NCI-H1092 treated with DMSO at 0.1 percent for 48 hours (cell line): ENCODE measurements at places on chromosomes 16 and 17.

GRCh38 chr16:74817851-74818250 is 43.2 kb upstream of the FA2H start:
- no peak for DNase-seq

- DNase-seq, result peak; percentile 25
These were observed 527 bp downstream of the TRAF4 start for GRCh38 chr17:28744104-28744971.

GRCh38 chr17:58680038-58680369 is 11.8 kb downstream of the TEX14 start:
- DNase-seq, result no peak

DNA sequence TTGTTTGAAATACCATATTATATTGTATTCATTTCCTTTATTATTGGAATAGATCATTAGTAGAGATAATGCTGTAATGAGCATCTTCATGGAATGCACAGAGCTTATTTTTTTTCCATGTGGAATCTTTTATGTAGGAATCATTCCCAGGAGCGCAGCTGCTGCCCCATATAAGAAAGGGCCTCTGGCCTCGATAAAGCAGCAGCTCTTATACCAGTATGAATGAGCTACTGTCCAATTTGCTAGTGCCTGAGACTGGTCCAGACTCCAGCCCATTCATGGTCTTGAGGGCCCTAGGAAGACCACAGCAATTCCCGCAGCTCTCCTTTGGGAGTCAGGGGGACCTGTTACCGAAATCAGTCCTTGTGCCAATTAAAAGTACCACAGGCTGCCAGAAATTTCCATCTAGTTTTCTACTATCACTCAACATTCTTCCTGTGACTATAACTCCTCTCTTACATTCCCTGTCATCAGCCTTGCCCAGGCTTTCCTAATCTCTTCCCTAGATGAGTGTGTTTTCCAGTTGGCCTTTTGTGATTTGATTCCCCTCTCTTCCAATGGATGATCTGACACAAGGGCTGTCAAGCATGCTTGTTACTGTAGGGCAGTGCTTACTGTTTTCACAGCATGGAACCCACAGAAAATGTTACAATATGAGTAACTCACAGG is 1.9 kb downstream of the ZNF843 start:
- no peak for DNase-seq

GRCh38 chr17:17774009-17774881 is 62.5 kb downstream of the SREBF1 start:
- no peak for DNase-seq

GRCh38 chr16:81164481-81164880 is 68.3 kb upstream of the GCSH start:
- peak; percentile 36 for DNase-seq

GRCh38 chr17:27245230-27245696 is 48.7 kb upstream of the WSB1 start:
- peak; percentile 48 for DNase-seq

GRCh38 chr16:90016339-90016950 is 2.8 kb downstream of the DBNDD1 start:
- DNase-seq, result no peak

DNA sequence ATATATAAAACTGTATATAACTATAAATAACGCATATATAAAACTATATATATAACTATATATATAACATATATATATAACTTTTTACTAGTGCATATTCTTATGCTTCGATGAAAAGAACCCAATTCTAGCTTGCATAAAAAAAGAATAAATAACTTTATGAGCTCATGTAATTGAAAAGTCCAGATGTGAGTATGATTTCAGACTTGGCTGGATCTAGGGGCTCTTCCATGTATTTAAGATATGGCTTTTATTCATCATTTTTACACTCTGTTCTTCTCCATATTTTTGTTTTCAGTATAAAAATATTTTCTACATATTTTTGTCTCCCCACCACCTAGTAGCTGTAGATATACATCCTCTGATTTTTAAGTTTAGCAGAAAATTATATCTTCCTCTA is 417.5 kb downstream of the CDH11 start:
- DNase-seq, result no peak

- DNase-seq, result no peak
These were observed 1.6 kb downstream of the SNAI3 start for GRCh38 chr16:88684569-88685155.

DNA sequence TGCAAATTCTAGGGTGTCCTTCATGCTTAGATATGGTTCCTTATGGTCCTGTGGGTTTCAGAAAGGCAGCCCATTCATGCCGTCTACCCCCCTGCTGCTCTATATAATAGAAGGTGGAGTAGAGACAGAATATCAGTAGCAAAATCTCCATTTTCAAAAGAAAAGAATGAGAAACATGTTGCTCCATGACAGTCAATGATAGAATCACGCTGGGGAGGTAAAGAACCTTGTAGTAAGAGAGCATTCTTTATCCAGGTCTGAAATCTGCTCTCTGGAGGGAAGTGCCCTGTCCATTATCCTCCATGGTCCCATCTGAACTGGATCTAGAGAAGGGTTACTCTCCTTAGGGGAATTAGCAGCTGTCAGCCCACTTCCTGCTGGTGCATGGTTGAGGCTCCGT is 272.8 kb downstream of the WWOX start:
- DNase-seq, result no peak

DNA sequence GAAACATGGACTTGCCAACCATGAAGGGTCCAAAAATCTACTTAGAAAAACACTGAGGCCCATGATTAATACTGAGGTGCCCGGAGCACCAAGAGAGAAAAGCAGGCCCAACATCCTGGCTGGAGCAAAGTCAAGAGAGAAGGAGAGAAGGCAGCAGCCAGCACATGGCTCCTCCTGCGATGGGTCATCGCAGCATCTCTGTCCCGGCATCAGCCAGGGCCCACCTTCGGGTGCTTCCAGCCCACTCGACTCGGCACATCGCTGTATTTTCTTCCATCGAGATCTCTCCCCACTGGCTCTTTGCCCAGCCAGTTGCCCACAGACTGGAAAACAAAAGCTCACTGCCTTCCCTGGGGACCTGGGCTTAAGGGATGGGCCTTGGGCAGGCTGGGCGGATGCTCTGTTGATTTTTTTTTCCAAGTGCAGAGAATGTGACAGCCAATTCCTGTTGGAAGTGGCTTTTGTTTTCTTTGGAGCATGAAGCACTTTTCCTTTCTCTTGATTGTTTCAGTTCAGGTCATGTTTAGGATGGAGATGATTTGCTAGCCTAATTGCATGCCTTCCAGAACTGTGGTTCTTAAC is 58.1 kb downstream of the CYB5B start:
- peak; percentile 94 for DNase-seq

GRCh38 chr17:80732268-80732667 is 187.6 kb downstream of the RPTOR start:
- no peak for DNase-seq

- DNase-seq, result no peak
These were observed 20.1 kb upstream of the KRT19 start for GRCh38 chr17:41547921-41548843.

- DNase-seq, result no peak
These were observed 3.9 kb downstream of the ACTG1 start for GRCh38 chr17:81508639-81509206.

- DNase-seq, result no peak
These were observed 60.7 kb downstream of the WSB1 start for GRCh38 chr17:27354491-27355081.

DNA sequence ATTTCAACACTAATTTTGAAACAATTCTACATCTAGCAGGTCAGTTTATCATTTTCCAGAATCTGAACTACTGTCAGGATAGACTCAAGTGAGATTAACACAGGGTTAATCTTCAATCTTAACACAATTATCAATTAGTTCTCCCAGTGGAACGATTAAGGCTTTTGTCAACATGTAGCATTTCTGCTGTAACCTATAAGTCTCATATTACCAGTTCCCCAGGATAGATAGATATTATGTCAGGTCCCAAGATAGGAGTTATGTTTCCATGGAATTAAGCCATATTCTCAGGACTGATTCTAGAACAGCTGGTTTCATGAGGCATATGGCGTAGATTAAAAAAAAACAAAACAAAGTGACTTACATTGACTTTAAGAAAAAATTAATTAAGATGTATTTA is 4.4 kb upstream of the FBF1 start:
- no peak for DNase-seq

DNA sequence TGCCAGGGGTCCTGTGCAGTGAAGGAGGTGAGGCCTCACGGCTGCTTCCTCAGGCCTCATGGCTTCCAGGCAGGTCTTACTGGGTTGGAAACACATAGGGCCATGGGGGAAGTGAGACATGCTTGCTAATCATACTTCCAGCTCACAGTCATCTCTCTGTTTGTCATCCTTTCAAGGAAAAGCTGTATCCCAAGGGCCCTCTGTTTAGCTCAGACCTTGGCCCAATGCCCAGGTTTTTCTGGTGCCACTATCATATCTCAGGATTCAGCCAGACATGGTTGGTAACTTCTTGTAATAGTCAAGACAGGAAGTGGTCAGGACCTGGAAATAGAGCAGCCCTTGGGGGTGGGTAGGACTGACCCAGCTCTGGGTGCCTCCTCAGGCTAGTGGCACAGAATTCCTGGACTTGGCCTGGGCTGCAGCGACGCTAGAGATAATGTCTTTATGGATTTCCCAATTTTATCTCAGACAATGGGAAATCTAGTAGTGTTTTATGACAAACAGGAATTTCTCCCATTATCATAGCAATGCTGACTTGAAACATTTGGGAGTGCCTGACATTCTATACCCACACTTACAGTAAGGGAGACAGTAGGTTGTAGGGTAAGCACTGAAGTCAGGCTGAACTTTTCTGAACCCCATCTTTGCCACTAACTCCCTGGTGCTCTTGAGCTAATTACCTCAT is 13.5 kb upstream of the ITGB3 start:
- DNase-seq, result peak; percentile 23

- no peak for DNase-seq
These were observed 1.7 kb upstream of the CBX4 start for GRCh38 chr17:79840989-79841286.

DNA sequence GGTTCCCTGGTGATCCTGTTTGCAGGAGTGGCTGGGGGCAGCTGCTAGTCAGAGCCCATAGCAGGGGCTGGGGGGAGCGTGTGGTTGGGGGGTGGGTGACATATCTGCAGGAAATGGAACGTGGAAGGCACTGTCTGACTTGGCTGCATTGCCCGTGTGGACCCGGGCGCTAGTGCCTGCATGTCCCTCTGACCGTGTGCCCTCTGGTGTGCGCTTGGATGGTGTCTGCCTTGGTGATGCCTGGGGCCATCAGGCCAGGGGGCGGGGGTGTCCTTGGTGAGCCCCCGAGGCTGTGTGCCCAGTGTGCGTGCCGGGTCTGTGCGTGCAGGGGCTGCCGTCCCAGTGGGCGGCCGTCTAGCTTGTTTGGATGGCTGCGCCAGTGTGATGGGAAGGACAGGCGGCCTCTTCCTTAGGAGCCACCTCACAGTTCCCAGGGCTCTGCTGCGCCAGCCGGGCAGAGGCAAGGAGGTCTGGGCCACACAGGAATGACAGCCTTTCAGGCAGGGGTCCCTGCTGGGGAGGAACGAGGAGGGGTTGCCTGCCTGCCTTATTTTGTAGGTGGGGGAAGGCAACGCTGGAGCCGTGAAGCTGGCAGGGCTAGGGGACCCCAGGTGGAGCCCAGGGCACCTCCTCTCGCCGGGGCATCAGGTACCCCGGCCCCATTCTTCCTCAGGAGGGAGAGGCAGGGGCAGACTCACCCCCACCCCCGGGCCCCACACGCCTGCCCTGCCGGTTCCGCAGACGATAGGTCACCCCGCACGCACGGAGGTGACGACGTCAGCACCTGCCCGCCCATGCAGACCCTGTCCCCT is 693 bp downstream of the NDRG4 start:
- peak; percentile 20 for DNase-seq

DNA sequence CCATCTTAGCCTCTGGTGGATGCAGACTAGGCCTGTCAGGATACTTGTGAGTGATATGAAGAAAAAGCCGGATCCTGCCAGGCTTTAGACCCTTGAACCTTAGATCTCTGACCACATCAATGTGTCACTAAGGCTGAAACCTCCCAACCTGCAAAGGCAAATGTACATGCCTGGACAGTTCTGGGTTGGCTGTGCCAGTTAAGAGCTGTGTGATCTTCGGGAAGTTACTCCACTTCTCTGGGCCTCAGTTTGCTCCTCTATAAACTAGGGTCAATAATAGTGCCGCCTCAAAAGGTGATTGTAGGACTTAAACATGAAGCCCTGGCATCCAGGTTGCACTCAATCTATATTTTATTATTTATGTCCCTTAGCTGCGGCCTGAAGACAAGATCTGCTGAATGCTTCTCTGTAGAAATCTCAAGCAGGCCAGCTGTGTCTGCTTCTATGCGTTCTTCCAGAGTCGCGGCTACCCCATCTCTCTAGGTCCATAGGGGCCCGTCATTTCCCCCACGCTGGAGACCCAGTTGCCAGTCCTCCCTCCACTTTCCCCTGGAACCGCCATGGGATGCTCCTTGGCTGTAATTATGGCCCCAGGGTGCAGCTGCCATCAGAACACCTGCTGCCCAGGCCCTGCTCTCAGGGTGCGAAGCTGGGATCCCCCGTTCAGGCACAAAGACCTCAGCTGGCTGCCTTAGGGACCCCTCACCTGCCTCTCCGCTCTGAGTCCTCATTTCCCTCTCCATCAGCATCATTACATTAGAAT is 50.2 kb downstream of the AKAP1 start:
- no peak for DNase-seq

GRCh38 chr17:28684963-28685362 is 23.0 kb downstream of the SUPT6H start:
- no peak for DNase-seq

- DNase-seq, result no peak
These were observed 7.8 kb downstream of the ZFHX3 start for GRCh38 chr16:73040136-73040535.

DNA sequence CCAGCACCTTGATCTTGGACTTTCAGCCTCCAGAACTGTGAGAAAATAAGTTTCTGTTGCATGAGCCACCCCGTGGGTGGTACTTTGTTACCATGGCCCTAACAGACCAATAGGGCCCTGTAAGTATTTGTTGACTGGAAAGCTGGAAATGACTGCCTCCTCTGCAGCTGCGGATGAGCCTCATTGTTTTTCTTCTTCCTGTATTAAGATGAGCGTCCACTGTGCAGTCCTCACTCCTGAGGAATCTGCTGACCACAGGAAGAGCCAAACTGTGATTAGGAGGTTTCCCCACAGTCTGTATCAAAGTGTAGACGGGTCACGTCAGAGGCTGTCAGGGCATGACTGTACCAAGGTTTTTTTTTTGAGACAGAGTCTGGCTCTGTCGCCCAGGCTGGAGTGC is 12.2 kb upstream of the AKTIP start:
- DNase-seq, result no peak

DNA sequence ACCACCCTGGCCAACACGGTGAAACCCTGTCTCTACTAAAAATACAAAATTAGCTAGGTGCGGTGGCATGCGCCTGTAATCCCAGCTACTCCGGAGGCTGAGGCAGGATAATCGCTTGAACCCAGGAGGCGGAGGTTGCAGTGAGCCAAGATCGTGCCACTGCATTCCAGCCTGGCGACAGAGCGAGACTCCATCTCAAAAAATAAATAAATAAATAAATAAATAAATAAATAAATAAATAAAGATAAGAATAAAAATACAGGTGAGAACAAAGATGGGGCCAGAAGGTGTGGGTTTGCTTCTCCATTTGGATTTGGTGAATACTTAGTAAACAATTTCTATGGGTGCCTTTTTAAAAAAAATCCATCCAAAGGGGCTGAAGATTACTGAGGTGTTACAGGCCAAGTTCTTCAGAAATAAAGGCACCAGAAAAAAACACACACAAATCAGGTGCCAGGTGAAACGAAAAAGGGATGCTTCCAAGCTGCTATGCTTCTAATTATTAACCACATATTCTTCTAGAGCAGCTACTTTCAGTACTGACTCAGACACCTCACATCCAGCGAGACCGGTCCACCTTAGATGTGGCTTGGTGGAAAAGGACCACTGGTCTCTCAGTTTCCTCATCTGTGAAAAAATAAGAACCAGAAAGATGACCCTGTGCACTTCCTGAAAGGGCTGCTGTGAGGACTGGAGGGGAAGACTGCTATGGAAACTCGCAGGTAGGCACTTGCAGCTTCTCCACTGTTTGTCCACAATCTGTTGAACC is 9.2 kb downstream of the GLYR1 start:
- DNase-seq, result no peak
